ENCODE measurements at places on chromosomes 2 and 18. TPM values are rescaled to one million over a fixed set of nuclear protein-coding genes. Genes with fewer than 3 reads are reported as not detected.

DNA sequence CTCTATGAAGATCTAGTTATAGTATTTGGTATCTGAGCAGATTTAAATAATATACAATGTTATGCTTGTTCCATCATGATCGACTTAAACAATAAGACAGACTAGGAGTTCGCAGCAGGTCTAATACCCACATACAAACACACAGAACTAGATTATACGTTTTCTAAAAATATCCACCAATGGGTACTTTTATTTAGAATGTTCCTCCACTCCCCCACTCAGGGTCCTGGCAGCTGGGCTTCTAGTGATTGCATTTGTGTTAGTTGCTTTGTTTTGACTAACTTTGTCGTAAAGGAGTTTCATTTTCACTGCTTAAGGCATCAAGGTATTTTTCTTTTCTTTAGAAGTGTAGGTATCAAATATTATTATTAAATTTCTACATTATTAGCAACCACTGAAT lies 91.4 kb downstream of the RPRM start:
- no peak for DNase-seq

DNA sequence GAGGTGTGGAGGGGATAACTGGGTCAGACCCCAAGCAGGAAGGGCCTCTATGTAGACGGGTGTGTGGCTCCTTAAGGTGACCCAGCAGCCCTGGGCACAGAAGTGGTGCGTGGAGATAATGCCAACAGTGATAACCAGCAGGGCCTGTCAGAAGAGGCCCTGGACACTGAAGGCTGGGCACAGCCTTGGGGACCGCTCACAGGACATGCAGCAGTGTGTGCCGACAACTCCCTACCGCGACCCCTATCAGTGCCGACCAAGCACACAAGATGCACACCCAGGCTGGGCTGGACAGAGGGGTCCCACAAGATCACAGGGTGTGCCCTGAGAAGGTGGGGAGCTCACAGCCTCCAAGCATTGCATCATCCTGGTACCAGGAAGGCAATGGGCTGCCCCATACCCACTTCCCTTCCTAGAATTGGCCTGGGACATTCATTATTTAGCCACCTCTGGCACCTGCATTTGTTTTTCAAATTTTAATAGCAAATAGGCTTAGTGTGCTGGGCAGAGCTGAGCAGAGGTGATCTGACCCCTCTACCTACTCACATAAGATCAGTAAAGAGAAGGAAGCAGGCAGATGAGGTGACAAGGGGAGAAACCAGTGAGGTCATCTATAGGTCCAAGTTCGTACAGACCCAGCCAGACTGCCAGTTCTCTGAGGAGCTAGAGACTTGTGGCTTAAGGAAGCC lies 55.2 kb downstream of the BCL11A start:
- no peak for DNase-seq

The MYO7B gene
- total RNA-seq = 0.46 TPM

The ESPNL gene
- 0.19 TPM for total RNA-seq

The PRKAG3 gene
- total RNA-seq = not detected

DNA sequence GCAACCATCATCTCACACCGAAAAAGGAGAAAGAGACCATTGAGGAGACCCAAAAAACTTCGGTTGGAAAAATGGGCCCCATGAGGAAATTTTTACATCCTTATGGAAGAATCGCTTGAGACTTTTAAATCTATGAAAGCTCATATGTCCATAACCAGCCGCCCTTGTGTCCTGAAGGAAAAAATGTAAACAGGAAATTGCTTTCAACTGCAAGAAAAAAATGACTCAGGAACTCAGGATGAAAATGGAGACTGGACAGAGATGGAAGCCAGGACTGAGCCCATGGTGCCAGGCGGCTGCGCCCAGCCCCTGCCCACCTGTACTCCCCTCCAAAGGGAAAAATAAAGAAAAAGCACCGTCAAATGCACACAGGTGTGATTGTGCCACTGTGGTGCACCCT lies 81.5 kb upstream of the SLC66A3 start:
- no peak for DNase-seq

DNA sequence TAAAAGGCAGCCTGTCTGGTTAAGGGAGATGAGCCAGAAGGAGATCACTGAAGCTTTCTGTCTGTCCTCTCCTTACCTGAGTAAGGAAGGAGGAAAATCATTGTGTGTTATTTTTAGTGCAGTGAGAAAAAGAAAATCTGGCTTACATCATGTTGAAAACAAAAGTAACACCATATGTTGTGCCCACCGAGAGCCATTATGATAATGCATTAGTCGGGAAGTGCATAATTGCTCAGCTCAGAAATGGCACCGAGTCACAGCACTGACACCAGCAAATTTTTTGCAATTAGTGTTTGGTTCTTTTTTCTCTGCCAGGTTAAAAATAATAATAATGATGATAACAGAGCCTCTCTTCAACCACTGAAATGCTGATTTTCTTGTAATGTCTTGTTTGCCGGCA lies 46.6 kb downstream of the HNMT start:
- no peak for DNase-seq

GRCh38 chr2:238898534-238899281 lies 50.8 kb downstream of the TWIST2 start:
- DNase-seq = no peak

- no peak for DNase-seq
Measured at GRCh38 chr2:231711677-231712450, 3.5 kb downstream of the PTMA start.

- DNase-seq = no peak
Measured at GRCh38 chr2:37897511-37897910, 27.6 kb upstream of the RMDN2 start.

DNA sequence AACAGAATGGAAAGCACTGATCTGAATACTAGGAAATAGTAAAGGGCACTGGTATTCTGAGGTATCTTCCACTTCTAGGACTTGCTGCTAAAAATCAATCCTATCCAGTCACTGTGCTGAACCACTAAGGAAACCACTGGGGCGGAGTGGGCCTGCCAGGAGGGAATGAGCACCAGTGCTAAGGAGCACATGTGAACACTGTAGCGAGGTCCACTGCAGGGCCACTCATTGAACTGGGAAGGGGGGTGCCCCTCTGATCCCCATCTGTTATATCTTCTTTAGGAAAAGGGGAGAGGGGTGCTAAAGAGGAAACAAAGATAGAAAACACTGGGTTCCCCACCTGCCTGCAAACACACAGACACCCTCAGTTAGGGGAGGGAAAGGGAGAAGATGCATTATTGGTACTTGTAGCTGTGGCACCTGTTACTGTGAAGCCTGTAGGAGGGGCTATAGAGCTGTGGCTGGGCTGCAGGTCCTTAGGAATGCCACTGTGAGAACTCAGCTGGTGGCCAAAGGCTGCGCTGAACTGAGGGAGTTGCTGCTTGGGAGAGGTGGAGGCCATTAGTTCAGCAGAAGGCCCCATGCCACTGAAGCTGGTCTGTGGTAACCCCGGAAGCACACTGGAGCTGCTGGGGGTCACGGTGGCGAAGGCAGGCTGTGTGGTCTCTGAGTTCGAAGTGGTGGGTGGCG lies 81.8 kb downstream of the INO80D start:
- no peak for DNase-seq

GRCh38 chr2:189088591-189089205 lies 90.9 kb downstream of the COL5A2 start:
- no peak for DNase-seq

GRCh38 chr2:196125596-196125995 lies 45.8 kb downstream of the STK17B start:
- DNase-seq = no peak

DNA sequence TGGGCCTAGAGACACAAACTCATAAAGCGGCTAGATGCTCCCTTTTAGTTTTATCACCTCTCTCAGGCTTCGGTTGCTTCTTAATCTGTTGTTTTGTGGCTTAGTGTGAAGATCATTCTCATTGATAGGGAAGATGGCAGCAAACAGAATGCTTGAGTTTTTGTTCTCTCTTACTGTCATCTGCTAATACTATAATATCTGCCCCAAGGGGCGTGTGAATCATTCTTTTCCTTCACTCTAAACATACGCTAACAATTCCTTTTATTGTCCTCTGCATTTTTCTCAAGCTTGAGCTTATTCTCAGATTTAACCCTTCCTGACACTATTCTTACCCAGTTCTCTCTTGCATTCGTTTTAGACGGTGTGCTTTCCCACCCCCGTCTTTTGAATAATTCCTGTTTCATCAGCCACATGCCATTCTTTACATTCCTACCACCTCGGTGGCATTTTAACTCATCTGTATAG lies 323.9 kb upstream of the NRP2 start:
- DNase-seq = no peak

DNA sequence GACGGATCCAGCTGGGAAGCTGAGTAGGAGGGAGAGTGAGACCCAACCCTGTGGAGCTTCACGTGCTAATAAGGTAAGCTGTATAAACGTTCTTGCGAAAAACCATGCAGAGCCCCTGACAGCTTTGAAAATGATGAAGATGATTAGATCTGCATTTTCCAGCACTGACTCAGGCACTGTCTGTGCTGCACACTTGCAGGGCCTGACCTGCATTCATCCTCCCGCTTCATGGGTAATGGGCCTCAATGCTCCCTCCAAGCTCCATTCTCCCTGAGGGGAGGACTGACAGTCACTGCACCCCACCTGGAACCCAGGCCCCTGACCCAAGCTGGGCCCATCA lies 205.4 kb downstream of the TMEM163 start:
- DNase-seq = no peak

DNA sequence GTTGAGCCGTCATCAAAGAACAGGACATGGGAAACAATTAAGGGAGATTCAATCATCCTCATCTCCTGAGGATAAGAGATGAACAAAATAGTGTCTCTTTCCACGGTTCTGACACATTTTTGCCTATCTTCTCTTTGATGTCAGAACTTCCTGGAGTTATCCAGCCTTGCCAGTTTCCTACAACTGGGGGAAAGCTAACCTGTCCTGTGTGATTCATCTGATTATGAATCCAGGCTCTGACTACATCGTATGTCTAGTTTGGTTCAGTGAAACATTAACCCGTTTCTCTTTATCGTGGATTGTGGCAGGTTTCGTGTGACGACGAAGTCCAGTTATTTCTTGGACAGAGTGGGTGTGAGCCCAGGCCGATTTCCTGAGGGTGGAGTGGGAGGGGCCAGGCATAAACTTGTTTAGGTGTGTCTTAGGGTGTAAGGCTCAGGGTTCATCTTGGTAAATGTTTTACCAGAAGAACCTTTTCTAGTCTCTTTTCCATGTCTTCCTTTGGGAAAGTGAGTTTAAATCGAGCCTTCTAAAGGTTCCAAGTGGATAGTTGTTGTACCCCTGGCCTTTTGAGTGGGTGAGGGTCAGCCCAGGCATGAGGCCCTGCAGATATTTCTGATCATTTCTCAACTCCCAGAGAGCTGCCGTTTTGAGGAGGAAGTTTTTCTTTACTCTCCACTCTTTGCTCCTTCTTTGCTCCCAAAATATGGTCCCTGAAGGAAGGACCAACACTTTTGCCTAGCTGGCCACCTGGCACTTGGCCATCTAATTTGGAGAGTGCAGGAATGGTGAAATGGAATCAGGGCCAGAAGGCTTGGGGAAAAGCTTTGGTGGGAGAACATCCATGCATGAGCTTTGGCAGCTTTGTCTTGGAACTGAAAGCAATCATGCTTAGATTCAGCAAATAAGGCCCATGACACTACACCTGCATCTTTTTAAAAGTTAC lies 50.4 kb upstream of the FZD5 start:
- DNase-seq = no peak

The KLHL41 gene
- 1.4 TPM for total RNA-seq
